Glomerular endothelial cell (primary cell): ENCODE measurements at places on chromosomes 16 and 17. TPM values are rescaled to one million over a fixed set of nuclear protein-coding genes. Genes with fewer than 3 reads are reported as not detected.

GRCh38 chr16:50114357-50115129 lies 38.6 kb upstream of the TENT4B start:
- no peak for DNase-seq

DNA sequence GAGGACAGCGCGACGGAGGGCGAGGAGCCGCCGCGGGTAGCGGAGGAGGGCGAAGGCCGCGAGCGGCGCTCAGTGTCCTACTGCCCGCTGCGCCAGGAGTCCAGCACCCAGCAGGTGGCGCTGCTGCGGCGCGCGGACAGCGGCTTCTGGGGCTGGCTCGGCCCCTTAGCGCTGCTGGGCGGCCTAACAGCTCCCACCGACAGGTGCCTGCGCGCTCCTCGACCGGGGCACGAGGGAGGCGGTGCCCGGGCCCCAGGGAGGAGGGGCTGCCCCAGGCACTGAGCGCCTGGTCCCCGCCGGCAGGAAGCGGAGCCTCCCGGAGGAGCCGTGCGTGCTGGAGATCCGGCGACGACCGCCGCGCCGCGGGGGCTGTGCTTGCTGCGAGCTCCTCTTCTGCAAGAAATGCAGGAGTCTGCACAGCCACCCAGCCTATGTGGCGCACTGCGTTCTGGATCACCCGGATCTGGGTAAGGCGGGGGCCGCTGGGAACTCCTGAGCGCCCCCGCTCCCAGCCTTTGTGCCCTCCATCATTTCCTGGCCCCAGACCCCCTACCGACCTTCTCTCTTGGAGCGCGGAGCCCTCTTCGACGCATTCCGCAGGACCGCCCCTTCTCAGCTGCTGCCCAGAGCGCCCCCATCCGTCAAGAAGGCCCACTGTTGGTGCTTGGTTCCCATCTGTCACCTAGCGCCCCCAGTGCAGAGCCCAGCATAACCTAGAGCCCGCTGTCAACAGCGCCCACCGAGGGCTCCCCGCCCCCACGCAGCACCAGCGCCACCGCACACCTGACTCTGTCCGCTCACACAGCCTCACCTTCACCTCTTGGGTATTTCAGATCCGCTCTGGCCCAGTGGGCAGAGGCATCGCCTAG lies 3.7 kb downstream of the C17orf50 start:
- no peak for DNase-seq

- DNase-seq, result no peak
Measured at GRCh38 chr16:2432801-2433505, 3.7 kb downstream of the CCNF start.

The TPSAB1 gene
- total RNA-seq, result not detected in 2 replicates

The CDH1 gene
- not detected in 2 replicates for total RNA-seq
